Hematopoietic multipotent progenitor cell treated with erythropoietin and hydrocortisone succinate and interleukin-3 and kit ligand, for 8 days (in vitro differentiated cells): ENCODE measurements at places on chromosomes 1 and 21.

GRCh38 chr1:27332536-27333281 is 9.1 kb upstream of the SYTL1 start:
- DNase-seq, result peak; percentile 59

DNA sequence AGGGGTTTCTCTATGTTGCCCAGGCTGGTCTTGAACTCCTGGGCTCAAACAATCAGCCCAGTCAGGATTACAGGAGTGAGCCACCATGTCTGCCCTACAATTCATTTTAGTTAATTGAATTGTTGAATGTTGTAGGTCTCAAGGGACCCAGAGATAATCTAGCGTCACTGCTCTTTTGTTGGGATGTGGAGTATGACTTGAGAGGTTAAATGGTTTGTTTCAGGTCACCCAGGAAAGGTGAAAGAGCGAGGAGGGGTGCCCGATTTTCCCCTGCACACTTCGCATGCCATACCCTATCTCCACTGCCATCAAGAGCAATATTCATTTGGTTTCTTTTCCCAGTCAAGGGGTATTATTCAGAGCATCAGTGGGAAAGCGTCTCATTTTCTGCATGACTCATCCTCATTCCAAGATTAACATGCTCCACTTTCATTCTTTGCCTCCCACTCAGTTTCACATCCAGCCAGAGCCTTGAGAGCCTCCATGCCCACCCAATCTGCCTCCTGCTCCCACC is 13.1 kb upstream of the SLC30A1 start:
- no peak for DNase-seq

- no peak for DNase-seq
These were observed 90.0 kb upstream of the GNG4 start for GRCh38 chr1:235739631-235740030.

- DNase-seq, result peak; percentile 43
These were observed 48.1 kb downstream of the ELAPOR1 start for GRCh38 chr1:109161858-109162606.

DNA sequence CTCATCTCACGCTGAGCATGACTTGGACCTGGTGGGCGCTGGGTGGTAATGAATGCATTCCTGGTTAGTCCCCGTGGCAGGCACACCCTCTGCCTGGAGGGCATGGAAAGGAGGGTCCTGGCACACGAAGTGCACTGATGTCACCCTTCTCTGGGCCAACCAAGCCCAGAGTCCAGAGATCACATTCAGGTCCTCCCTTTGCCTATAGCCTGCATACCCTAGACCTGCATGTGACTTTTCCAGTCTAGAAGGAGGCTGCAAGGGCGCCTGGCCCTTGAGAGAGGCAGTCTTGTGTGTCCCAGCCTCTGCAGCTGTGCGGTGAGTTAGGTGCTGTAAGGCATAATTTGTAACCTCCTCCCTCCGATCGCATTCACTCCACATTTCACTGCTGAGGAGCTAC is 22.1 kb downstream of the PADI2 start:
- no peak for DNase-seq

GRCh38 chr1:55380355-55380970 is 165.3 kb upstream of the USP24 start:
- DNase-seq, result no peak
